NCI-H2081 (cell line): ENCODE measurements at places on chromosomes 11 and 22.

GRCh38 chr11:33033493-33033892, 5.9 kb upstream of the TCP11L1 start:
- no peak for DNase-seq

DNA sequence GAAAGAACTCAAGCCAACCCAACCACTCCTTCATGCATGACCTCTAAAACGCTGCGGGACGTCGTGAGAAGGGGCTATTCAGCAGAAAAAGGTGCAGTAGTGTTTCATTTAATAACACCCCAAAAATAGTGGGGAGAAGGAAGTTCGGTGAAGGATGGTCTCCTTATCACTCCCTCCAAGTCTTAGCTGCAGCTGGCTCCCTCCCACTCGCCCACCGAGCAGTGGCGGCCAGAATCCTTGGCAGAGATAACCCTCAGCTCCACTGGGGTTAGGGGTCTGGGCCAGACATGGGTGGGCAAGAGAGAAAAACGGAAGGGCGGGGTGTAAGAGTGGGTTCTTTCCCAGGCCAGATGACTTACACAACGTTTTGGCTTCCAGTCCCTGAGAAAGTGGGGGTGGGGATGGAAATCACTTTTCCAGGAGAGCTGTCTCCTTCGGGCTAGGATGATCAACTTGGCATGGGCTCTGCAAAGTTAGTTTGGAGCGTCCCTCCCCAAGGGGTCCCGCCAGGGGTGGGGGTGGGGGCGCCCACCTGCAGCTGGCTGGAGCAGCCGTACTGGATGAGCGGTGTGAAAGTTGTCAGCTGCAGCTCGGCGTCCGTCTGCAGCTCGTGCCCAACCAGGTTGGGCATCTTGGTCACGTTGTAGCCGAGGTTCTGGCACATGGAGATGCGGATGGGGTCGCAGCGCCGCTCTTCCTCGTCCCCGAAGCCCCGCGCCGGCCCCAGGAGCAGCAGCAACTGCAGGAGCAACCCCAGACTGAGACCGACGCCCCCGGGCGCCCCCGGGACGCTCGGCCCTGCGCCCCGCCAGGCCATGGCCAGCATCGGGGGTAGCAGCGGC, 705 bp downstream of the FZD4 start:
- DNase-seq: no peak

DNA sequence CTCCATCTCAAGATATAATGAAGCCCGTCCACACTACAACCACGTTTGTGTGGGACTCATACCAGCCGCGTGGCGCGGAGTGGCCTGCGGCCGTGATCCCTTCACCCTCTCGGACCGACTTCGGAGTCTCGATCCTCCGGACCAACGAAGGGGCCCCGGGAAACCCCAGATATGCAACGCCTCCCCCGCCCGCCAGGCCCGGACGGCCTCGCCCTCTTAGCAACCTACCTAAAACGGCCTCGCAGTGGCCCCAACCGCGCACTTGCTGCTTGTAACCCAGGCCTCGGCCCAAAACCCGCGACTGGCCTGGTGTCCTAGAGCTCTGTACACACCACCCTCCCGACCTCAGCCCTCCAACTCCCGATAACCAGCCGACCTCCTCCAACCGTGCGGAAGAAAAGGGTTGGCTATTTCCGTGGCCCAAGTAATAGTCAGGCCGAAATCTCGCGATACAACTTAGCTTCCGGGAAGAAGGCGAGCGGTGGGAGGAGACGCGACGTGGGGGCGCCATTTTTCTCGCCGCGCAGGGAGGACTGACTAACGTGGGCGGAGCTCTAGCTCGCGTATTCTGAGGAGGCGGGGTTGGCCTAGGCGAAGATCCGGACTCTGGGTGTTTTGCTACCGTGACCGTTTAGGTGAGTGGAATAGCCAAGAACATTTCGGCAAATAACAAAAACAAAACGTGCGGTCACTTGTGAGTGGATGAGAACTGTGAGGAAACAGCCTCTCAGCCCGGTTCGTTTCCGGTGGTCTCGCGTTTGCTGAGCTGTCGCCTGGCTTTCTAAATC, at the start of the genes C11orf54 and TAF1D:
Gene C11orf54 (plus strand): TSS at position 579 of the 788 bp plus-strand sequence. CDS start 5,722 bp downstream, outside the sequence.
Gene TAF1D (minus strand): TSS at position 402 of the 788 bp plus-strand sequence. CDS start 2,191 bp downstream, outside the sequence.
- peak; percentile 97 for DNase-seq

DNA sequence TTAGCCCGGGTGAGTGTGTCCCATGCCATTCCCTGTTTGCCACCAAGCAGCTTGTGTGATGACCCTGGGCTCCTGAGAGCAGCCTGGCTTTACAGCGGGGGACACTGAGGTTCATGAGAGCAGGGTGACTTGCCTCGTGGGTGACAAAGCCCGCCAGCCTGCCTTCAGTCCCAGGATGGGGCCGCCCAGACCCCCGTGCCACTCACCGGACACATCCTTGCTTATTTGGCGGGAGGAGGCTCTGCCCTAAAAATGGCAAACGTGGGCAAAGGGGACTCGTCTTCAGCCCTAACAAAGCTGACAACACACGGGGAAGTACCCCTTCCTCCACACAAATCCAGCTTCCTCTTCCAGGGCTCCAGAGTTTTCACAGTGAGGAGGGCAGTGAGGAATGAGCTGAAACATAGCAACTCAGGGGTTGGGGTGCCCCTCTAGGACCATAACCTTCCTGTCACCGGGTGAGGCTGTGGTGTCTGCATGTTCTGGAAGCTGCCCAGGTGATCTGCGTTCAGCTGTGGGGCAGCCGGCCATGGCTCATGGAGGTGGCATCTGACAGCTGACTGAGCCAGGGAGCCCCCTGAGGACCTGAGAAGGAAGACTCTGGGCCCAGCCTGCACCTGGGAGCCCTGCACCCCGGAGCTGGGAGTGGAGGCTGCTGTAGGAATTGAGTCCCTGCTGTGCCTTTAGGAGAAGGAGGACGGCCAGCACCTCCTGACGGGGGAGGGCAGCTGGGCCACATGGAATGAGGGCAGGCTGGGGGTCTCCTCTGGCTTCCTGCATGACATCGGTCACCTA, 16.7 kb downstream of the RIBC2 start:
- DNase-seq: no peak

- DNase-seq: no peak
These were observed 1014.1 kb upstream of the RAG2 start for GRCh38 chr11:37612146-37612545.

- no peak for DNase-seq
These were observed 102.2 kb downstream of the MICAL3 start for GRCh38 chr22:17921871-17922821.

DNA sequence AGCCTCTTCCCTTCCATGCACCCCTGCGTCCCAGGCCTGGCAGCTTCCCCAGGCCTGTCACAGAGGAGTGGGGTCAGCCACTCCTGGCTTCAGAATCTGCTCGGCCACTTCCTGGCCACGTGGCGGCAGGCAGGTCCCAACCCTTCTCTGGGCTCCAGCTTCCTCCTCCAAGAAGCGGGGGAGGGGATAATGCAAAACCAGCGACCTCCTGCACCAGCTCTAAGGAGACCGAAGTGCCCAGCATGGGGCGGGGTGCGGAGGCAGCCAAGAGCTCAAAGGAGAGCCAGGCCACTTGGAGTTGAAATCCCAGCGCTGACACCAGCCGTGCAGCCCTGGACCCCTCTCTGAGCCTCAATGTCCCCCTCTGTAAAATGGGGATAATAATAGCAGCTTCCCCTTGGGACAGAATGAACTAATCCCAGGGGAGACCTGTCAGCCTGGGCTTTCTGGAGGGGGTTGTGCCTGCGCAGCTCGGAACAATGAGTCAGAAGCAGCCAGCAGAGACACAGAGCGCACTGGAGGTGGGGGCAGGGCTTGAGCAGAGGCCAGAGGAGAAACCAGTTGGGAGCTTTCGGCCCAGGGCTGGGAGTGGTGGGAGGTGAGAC, 22.8 kb upstream of the PICK1 start:
- DNase-seq: no peak

DNA sequence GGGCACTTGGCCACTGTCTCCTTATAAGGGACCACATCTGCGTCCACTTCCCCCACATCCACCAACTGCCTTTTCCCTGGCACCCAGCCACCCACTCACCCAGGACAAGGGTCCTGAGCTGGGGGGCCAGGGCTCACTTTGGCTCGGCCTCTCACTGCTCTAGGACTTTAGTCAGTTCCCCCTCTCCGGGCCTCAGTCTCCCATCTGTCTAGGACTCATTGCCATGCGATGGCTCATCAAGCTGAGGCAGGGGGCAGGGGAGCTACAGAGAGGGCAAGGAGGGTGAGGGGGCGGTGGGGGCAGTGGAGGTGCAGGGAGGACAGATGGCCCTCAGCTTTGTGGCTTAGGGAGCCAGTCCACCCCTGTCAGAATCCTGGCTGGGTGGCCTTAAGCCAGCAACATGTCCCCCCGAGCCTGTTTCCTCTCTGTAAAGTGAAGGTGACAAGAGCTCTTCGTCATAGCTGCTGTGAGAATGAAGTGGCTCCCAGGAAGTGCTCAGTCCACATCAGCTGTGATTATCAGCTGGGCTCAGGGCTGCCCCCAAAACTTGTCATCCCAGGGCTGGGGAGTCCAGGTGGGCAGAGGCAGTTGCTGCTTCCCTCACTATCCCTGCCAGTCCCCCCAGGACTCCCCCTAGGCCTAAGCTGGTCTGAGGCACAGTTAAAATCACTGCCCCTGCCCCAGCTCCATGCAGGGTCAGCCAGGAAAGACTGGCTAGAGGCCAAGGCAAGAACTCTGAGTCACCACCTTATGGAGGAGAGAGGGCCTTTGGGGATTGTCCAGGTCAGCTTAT, 14.9 kb downstream of the RAC2 start:
- DNase-seq: no peak

DNA sequence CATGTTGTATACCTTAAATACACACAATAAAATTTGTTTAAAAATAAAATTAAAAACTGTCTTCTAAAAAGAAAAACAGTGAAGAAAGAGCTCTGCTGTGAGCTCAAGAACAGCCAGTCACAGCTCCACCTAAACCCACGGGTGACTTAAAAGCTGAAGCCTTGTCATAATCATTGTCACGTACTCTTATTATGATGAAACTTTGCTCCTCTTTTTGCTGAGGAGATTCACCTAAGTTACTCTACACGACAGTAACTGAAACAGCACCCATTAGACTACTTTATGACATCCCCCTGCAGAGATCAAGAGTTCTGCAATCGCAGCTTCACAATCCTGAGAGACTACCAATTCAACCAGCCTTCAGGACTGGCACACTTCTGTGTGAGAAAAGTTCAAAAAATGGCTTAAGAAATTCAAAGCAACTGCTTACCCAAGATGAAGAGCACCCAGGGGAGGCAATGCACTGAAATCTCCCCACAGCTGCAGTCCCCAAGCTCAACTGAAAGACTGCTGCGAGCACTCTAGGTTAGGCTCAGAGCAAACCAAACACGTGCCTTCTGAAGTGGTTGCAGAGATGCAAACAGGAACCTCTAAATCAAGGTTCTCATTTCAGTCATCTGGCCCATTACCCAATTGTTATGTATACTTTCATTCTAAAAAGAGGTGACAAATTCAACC, at the start of gene JAML:
Gene JAML (minus strand): TSS at position 501 of the 678 bp plus-strand sequence. CDS start 10,145 bp downstream, outside the sequence.
- no peak for DNase-seq

GRCh38 chr22:19984851-19985811, 31.5 kb downstream of the ARVCF start:
- DNase-seq: no peak

DNA sequence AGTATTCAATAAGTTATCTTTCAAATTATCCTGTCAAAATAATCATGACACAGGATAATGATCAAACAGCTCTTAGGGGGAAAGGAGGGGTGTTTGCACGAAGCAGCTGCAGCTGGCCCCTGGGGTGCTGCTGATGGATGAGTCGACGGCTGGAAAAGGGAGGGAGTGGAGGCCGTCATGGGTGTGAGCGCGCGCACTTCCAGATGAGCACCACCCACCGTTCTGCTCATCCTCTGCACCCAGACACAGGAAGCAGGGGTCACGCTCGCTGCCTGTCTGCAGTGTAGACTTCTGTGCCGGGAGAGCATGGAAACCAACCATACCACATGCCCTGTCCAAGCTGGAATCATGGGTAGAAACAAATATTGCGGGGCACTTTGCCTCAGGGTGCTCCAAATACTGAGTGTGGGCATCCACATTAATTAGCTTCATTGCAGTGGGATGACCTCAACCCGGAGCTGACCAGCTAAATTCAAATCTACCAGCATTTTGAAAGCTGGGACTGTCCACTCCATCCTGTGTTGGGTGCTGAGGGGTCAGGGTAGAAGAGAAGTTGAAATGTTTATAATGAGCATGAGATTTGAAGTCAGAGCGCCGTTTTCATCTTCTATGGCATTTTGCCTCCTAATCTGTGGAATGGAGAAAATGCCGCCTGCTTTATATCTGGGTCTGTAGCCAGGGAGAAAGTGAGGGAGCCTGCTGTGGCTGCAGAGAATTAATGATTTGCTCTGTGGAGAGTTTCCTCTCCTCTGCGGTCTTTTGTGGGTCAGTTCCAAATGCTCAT, 802.4 kb downstream of the TBC1D22A start:
- DNase-seq: peak; percentile 24

GRCh38 chr11:45379162-45379863, 93.2 kb upstream of the SYT13 start:
- no peak for DNase-seq

- no peak for DNase-seq
These were observed 4.9 kb downstream of the CRYAB start for GRCh38 chr11:111906680-111907079.

DNA sequence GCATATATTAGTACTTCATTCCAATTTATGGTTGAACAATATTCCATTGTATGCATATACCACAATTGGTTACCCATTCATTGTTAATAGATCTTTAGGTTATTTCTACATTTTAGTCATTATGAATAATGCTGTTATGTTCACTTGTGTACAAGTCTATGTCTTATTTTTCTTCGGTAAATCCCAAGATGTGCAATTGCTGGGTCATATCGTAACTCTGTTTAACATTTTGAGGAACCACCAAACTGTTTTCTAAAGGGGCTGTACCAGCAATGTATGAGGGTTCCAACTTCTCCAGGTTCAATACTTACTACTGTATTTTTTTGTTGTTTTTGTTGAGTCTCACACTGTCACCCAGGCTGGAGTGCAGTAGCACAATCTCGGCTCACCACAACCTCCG, 33.1 kb downstream of the NUP98 start:
- no peak for DNase-seq

DNA sequence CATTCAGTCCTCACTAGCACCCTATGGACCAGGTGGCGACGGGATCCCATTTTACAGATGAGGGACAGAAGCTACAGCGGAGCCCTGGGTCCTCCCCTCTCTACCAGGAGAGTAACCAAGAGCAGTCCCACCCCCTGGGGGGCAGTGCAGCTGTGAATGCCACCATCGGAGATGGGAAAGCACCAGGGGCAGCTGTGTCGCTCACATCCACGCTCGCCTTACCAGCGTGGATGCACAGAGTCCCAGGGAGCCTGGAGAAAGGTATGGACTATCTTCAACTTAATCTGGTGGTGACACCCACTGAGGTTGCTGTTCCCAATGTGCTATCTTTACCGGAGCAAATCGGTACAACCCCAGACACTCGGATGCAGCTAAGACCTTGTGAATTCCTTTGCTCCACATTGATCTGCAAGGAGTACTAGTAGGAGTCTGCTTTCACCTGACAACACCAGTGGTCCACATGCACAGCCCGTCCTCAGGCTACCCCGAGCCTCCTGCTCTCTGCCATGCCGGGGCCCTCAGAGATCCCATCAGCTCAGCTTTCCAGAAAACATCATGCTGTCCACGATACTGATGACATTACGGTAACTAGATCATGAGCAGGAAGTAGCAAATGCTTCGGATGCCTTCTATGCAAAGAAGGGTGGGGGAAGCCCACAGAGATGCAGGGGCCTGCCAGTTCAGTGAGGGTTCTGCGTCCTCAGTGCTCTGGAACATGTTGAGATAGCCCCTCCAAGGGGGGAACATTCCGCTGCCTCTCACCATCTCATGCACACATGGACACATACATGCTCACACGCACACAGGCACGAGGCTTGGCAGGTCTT, 126.0 kb downstream of the CTTN start:
- no peak for DNase-seq
